ENCODE measurements at places on chromosomes 7 and 10. TPM values are rescaled to one million over a fixed set of nuclear protein-coding genes. Genes with fewer than 3 reads are reported as not detected.

The IL6 gene
- total RNA-seq = not detected

The ACTL6B gene
- total RNA-seq = not detected

- DNase-seq = no peak
Measured at GRCh38 chr10:7199152-7199760, 211.6 kb downstream of the SFMBT2 start.

DNA sequence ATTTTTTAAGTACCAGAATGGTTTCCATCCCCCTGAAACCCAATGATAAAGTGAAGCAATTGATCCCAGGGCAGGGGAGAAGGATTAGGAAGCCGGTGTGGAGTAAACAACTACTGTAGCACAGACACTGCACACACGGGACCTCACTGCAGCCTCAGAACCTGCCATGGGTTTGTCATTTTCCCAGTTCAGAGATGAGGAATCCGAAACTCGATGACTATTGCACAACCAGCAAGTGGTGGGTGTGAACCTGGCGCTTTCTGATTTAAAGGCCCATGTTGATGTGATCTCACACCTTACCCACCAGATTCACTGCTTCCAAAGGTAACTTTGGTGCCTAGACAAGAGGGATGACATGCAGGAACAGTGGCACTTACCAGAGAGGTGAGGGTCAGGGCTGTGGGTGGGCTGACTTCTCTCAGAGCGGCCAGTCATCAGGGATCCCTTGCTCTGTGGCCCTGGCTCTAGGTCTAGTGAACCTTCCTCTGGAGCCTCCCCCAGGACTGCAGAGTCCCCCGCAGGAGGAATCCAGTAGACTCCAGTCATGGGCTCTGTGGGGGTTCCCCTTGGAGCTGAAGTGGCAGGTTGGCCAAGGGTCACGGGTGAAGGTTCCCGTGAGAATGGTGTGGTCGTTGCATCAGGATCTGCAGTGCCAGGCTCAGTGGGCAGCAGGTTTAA, 62.8 kb downstream of the PKD1L1 start:
- DNase-seq = no peak

- DNase-seq = no peak
Measured at GRCh38 chr7:92850516-92850915, 14.1 kb upstream of the CDK6 start.

DNA sequence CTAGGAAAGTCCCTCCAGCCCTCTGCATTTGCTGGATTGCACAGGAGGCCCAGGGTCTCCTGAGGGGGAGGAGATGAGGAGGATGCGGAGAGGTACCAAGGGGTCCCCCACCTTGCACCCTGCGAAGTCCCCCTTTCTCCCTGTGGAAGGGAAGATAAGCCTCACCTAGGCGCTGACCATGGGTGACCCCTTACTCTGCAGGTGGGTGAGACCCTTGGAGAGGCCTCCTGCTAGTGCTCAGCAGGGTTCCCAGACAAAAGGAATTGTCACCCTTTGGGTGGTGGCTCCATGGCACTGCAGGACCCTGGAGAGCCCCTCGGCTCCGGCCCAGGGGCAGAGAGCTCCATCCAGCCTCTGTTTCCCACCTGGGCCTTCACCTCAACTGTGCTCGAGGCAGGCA, 107.0 kb upstream of the RET start:
- no peak for DNase-seq

DNA sequence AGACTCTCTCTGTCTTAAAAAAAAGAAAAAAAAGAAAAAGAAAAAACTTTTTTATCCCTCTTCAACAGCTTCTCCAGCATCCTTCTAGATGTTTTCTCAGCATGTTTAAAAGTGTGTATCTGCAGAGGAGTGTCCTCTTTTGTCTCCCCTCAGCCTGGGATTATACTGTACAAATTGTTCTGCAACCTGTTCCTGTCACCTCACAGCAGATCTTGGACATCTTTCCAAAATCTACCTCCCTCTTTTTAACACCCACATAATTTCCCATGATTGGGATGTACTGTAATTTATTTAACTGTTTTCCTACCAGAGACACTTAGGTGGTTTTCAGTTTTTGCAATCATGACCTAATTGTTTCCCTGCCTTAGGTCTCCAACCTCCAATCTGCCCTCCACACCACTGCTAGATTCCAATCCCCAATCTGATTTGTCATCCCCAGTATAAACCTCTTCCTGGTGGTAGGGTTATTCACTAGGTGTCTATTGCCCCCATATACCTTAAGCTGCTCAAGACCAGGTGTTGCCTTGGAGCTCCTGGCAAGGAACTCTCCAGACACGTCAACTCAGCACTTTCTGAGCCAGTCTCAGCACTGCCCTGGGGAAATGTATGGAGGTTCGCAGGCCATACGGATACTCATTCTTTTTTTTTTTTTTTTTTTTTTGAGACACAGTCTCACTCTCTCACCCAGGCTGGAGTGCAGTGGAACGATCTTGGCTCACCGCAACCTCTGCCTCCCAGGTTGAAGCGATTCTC, 17.6 kb upstream of the DDIT4 start:
- DNase-seq = no peak

- no peak for DNase-seq
Measured at GRCh38 chr10:60480865-60481563, 91.3 kb upstream of the ANK3 start.

DNA sequence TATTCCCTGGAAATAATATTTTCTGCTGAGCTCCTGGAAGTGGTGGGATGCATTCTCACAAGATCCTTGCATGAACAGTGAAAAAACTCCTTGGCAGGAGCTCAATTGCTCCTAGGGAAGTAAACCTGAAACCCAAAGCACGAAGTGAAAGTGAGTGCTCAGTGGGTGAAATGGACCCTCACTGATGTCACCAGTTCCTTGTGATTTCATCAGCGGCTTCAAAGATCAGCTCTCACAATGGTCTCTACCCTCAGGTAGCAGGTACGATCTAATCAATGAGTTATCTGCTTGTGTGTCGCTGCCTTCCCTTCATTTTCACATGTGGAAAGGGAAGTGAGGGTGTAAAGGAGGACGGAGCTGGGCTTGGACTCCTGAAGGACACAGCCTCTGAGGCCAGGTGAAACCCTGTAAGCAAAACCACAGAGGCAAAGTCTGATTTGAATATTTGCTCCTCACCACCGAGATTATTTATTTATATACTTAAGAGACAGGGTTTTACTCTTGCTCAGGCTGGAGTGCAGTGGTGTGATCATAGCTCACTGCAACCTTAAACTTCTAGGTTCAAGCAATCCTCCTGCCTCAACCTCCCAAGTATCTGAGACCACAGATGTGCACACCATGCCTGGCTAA, 255.4 kb upstream of the LYZL1 start:
- no peak for DNase-seq

GRCh38 chr10:77940627-77941026, 14.1 kb upstream of the DLG5 start:
- no peak for DNase-seq
